ENCODE measurements at places on chromosomes 2 and 18.

DNA sequence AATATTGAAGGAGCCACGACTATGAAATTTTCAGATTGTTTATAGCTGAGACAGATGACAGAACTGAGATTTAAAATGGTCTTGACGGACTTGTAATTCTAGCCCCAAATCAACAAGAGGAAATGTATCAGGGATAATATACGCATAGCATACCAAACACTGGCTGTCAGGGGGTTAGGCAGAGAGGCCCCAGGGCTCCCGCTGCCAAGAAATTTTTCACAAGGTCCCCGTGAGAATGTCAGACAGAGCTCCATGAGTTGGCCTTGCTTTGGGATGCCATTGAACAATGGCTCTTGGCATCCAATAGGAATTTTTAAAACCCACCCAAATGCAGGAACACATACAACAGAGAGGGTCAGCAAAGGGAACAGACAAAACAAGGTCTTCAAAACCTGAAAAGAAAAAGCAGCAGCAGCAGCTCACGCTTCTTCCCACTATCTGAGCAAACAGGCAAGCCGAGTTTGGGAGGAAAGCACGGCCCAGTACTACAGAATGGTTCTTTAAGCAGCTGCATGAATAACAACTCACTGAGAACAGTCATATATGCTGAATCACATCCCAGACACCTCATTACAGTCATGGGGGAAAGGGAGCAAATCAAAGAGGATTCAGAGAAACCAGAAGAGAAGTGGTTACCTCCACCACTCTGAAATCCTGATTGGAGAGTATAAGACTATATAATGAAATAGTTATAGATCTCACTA is 445.6 kb downstream of the RND3 start:
- no peak for DNase-seq

DNA sequence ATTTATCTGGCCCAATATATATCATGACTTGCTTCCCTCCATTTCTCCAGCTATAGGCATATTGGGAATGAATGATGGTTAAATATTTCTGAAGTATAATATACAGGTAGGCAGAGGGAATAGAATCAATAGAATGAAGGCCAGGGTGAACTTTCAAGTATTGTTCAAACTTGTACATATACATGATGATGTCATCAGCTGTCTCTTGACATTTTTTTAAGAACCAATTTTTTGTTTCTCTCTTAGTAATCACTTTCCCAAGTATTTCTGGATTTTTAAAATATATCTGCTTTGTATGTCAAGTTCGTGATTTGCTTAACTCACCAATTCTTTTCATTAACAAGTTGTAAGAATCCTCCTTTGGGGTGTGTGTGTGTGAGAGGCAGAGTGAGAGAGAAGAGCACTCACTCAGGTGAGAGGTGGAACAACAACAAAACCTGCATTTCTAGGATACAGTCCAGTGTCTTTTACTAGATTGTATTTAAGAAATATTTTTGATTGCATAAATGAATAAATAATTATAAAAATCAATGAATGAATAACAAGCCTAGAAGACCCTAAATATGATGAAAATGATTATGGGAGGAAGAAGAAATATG is 1239.1 kb downstream of the LRP1B start:
- DNase-seq = no peak

DNA sequence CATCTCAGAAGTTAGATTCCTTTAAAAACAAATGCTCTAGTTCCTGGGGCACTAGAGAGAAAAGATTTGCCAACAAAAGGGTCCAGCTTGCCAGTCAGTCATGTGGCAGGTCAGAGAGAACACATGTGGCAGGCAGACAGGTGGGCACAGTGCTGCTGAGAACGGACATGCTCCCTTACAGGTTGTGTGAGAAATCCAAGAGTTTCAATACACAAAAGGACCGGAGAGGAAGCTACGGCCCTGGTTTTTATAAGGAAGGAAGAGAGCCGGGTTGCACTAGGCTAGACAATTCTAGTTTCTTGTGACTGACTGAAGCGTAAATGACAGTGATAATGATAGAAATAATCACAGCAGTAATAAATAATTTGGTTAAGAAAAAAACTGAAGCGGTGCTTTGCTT is 18.3 kb downstream of the CDC42EP3 start:
- no peak for DNase-seq

DNA sequence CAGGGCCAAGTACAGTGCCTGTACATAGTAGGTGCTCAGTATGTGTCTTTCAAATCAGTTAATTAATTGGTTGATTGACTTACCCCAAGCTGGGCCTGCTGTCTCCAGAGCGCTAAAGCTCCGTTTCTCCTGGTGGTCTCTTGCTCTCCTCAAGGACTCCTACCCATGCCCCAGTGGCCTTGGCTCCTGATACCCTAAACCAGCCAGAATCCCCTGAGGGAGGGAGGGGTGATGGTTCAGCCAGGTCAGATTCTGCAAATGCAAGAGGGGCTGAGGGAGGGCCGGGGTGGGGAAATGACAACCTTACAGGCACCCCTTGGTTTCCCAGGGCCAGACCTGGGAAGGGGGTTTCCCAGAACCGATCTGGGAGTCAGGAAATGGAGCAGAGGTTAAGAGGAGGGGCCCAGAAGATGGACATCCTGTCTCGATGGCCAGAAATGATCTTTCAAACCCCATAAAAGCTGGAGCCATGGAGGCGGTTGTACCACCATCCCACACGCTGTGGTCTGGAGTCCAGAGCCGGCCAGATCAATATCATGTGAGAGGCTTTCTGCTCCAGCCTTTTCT is 209.1 kb downstream of the TNS1 start:
- DNase-seq = no peak

DNA sequence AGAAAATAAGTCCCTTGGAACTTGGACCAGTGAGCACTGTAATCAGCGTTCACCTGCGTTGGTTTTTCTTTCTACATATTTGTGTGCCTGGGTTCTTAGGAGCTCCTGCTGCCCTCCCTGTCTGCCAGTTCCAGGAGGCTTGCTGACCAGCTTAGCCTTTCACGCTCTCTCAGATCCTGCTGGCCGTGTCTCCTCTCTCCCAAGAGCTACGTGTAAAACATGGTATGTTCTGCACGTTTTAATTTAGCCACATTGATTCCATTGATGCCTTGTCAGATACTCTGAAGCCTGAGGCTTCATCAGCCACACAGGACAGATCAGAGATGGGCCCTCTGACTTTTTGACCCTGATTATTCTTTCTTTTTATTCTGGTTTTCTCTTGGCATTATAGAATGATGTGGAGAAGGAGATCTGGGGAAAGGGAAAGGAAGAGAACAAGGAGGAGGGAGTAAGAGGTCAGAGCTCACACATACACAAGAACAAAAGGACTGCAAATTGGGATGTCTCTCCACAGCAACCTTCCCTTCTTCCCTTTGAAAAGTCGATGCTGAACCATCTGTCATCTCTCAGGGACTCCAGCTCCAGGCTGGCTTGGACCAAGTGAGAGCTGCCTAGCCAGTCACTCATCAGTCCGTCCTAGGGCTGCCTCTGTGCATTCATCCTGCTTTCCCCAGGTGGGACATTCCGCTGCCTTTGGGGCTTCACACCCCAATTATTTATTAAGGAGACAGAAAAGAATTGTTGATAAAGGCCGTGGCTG is 152.8 kb downstream of the PIK3C3 start:
- no peak for DNase-seq

DNA sequence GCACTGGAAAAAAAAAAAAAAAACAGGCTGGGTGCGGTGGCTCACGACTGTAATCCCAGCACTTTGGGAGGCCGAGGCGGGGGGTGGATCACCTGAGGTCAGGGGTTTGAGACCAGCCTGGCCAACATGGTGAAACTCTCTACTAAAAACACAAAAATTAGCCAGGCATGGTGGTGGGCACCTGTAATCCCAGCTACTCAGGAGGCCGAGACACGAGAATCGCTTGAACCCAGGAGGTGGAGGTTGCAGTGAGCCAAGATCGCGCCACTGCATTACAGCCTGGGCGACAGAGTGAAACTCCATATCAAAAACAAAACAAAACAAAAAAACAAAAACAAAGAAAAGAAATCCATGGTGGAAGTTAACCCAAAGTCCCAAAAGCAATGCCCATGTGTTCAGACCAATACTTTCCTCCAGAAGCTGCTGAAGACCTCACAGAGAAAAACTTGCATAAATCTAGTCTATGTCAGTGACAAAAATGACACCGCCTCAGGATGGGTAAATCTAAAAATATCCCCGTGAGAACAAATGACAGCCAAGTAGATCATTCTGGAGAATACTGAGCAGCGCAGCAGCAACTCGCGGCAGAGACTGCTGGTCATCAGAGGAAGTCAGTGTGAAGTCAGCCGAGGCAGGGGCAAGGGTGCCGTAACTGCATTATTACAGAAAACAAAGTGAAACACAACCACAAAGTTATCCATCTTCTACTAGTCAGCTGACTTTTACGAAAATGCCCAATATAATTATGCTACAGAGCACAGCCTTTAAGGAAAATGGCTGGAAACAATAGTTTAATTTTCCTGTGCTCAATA is 41.0 kb downstream of the LPIN2 start:
- no peak for DNase-seq

DNA sequence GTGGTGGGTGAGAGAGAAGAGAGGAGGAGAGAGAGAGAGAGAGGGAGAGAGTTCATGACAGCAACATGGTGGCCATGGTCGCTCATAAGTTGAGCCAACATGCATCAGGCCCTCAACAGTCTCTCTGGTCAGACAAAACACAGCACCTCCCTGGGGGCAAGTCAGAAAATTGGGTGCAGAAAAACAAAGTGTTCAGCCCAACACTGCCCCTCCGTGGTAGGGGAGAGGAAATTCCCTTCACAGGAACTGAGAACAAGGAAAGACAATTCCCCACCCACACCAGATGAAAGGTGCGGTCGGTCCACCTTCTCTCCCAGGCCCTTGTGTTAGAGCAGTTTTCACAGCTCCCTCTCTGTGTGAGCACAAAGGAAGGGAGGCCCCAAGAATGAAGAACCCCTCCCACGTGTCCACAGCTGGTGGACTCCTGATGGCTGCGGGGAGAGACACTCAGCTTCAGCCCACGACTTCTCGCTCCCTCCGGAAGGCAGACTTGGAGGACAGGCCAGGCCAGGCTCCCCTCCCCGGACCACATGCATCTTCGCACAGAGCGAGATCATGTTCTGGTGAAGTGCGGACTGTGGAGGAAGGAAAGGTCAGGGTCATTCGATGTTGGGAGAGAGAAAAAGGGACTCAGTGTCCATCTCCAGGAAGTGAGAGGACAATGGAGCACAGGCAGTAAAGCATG is 181.7 kb downstream of the ANAPC1 start:
- DNase-seq = no peak

DNA sequence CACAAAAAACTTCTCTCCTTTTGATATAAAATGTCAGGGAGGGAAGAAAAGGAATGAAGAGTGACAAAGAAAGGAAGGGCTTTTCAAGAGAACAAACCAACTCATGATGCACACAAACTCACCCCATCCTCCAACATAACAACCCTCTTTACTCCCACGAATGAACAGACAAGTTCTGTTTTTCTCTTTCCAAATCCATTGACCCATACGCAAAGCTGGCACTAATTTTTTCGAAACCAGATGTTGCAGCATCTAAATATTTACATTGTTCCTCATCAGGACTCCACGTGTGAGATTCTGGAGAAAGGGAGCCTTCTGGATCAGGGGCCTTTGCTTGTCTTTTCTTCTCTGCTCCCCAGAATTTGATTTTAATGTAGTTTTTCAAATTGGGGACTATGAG is 143.3 kb upstream of the BCL2L11 start:
- no peak for DNase-seq

Data from NCI-H187 treated with DMSO at 0.1 percent for 48 hours (cell line).